Activated CD8-positive, alpha-beta memory T cell treated with anti-CD3 and anti-CD28 coated beads for 1 hour (primary cell): ENCODE measurements at places on chromosomes 1 and 21.

- DNase-seq, result no peak
These were observed 280.0 kb downstream of the NFIA start for GRCh38 chr1:61362351-61362750.

DNA sequence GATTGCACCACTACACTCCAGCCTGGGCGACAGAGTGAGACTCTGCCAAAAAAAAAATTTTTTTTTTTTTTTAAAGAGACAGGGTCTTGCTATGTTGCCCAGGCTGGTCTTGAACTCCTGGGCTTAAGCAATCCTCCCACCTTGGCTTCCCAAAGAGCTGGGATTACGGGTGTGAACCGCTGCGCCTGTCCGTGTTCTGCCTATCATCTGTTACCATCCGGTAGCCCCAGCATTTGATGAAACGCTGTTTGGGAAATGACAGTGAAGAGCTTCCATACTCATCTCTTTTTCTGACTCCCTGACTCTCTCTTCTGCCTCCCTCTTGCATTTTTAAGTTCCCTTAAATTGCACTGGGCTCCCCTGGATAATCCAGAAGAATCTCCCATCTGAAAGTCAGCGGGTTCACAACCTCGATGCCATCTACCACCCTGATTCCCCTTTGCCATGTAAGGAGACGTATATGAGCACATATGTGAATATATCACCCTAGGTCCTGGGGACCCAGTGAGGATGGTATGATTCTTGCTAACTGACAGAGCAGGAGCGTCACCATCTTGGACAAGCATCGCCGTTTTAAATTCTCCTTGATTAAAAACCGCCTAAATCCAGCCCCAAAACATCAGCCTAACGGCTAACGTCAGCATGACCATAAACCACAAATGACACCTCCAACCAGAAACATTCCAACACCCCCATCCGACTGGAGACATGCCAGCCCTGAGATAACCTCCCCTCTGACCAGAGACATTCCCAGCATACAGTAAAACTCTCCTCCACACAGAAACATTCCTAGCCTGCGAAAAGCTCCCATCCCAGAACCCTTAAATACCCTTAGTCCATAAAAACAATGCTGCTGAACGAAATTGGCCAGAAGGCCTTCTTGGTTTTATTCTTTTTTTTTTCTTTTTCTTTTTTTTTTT is 12.4 kb downstream of the TNFRSF8 start:
- DNase-seq, result no peak

DNA sequence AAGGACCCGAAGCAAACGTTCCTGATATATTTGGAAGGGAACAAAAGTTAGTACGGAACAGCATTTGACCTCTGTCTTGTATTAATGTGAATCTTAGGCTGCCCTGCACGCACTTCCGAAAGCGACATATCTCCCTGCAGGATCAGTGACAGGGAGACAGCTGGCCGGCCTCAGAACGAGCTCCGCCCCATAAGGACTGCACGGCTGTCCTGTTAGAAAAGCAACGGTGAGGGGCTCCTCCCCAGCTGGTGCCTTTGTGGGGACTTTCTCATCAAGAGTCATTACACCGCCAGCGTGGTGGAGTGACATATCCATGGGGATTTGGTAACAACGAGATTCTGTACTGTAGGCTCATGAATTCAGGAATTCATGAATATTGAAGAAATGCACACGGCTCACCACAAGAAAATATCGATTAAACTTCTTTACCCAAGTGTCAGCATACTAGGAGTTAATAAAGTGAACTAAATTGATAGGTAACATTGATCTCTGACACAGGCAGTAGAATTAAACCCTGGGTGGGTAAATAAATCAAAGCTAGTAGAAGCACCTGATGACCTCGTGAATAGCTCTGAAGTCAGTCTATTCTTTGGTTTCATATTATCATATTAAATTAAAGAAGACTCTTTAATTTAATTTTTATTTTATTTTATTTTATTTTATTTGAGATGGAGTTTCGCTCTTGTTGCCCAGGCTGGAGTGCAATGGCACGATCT is 8.1 kb upstream of the GREM2 start:
- DNase-seq, result no peak

GRCh38 chr1:111538343-111539025 is 35.1 kb upstream of the ADORA3 start:
- no peak for DNase-seq

GRCh38 chr1:115753361-115753760 is 15.2 kb downstream of the CASQ2 start:
- no peak for DNase-seq

DNA sequence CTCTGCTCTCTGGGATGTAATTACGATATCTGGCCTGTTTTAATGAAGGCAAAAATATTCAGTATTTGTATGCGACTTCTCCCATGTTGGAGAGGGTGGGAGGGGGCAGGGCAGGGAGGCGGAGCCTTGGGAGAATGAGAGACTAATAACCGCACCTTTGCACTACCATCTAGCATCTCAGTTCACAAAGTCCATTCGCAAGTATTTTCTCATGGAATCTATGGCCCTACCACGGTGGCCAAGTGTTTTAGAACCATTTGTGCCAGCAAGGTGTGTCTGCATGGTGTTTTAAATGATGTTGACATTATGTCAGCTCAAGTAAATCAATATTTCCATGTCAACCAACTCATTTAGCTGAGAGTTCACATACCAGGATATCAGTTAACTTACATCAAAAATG is 14.3 kb upstream of the BLACAT1 start:
- no peak for DNase-seq

DNA sequence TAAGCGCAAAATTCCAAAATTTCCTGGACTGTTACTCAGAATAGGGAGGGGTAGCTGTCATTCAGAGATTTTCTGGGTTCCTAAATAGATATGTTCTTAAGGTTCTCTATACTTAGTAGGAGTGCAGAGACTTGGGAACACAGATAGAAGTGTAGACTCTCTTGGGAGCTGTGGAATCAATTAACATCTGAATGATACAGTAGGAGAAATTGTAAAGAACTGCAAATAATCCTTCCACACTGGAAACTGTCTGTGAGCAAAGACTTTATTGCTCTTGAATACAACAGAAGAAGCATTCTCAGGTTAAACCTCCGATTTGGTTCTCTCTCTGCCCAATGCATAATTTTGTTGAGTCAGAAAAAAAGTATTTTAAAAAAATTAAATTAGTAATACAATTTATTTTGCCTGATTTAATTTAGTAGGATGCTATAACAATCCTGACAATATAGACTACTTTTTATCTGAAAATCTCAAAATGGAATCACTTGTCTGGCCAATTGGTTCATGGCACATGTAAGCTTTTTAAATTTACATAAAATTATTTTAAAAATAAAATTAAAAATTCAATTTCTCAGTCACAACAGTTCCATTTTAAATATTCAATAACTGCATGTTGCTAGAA is 1754.3 kb downstream of the PLA2G4A start:
- no peak for DNase-seq

GRCh38 chr1:227893300-227893948 is 54.3 kb downstream of the WNT9A start:
- DNase-seq, result no peak

- no peak for DNase-seq
These were observed 282.6 kb upstream of the C1orf105 start for GRCh38 chr1:172137703-172138454.

DNA sequence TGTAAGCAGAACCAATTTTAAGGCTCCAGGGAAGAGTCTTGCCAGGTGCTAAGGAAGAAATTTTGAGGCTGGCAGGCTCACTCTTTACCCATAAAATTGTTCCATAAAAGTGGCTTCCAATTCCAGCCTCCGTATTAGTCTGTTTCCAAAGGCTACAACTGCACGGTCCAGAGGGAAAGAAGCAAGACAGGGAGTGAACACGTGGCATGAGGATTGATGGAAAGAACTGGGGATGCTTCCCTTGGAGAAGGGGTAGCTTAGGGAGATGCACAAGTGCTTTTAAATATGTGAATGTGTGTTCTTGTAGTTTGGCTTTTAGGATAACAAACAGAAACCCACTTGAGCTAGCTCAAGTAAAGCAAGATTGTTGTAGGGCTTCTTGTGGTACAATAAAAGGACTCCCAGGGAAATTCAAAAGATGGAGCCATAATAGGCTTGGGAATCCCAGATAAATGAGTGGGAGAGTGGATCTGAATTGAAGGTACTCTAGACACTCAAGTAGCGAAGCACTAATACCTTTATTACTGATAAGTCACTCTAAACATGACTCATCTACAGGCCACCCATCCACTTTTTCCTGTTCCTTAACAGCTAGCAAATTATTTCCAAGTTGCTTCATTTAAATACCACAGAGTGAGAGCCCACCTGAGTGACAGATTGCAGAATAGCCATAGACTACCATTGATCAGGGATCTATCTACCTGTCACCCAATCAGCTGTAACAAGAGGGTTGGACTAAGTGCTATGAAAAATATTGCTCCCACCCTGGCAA is 34.8 kb upstream of the NPL start:
- DNase-seq, result no peak

DNA sequence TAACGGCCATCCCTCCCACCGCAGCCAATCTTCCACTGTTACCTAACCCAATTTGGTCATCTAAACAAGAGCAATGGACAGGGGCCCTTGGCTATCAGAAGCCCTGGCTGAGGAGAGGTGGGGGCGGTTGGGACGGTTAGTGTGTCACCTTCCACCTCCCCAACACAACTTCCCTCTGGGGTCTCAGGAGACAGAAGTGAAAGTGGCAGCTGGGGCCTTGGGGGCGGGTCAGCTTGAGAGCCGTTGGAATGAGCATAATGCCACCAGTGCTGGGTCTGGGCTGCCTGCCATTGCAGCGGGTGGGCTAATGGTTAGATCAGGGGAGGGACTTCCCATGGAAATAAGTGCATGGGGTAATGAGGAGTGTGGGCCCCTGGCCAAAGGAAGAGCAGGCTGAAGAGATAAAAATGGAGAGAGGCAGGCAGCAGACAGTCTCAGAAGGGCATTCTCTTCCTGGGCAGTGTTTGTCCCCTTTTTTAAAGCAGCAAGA is 7.9 kb downstream of the MEF2D start:
- DNase-seq, result no peak

- DNase-seq, result no peak
These were observed 17.8 kb upstream of the LAMC2 start for GRCh38 chr1:183168308-183168707.

DNA sequence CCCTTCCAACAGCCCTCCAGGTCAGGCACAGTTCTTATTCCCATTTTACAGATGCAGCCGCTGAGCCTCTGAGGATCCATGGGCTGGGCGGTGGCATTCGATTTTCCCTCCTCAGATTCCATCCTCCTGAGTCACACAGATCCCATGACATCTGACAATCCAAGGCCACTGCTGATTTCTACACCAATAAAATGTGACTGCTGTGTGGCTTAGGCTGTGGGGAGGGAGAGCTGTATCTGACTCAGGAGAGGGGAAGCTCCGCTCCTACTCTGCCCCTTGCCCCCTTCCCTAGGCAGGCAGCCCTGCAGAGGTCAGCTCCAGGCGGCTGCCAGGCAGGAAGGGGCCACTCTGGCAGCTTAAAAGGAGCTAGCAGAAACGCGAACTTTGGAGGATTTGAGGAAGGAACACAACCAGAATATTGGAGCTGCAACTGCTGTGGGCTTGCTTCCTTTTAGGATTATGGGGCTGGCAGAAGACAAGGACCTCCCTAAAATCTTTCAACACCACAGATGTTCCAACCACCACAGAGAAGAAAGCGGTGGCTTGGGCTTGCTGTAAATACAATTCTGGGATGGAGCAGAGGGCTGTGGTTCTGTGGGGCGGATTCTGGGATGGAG is 50.0 kb downstream of the MRPL37 start:
- no peak for DNase-seq

DNA sequence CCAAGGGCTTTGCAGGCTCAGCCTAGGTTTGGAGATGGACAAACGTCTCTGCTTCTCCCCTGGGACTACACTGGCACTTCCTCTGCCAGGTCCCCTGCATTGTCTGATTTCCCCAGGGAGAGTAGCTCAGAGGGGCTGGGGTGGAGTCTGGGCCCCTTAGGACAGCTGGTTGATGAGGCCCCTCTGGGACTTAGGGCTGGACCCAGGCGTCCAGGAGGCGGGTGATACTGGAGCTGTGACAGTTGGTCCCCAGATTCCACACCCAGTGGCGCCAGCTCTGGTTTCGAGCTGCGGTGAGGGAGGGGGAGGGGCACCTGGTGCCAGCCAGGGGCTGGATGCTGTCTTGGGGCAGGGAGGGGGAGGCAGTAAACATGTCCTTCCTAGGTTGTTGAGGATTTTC is 7.4 kb upstream of the MEX3A start:
- DNase-seq, result no peak

DNA sequence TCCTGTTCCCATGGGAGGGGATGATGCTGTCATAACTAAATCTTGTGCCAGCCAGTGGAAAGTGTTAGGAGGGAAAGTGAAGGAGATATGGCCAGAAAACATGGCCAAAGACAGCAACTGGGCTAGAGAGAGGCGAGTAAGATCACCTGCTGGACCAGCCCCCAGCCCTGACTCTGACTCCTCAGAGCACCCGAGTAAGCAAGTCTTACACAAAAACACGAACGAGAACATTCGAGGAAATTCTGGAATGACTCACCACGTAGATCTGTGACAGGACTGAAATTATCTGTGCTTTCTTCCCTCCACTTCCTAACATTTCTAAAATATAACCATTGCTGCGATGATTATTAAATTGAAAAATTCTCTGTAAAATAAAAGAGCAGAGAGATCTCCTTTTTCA is 9.2 kb downstream of the ZNF496 start:
- no peak for DNase-seq

- no peak for DNase-seq
These were observed 19.3 kb downstream of the SH2D2A start for GRCh38 chr1:156797212-156797871.

DNA sequence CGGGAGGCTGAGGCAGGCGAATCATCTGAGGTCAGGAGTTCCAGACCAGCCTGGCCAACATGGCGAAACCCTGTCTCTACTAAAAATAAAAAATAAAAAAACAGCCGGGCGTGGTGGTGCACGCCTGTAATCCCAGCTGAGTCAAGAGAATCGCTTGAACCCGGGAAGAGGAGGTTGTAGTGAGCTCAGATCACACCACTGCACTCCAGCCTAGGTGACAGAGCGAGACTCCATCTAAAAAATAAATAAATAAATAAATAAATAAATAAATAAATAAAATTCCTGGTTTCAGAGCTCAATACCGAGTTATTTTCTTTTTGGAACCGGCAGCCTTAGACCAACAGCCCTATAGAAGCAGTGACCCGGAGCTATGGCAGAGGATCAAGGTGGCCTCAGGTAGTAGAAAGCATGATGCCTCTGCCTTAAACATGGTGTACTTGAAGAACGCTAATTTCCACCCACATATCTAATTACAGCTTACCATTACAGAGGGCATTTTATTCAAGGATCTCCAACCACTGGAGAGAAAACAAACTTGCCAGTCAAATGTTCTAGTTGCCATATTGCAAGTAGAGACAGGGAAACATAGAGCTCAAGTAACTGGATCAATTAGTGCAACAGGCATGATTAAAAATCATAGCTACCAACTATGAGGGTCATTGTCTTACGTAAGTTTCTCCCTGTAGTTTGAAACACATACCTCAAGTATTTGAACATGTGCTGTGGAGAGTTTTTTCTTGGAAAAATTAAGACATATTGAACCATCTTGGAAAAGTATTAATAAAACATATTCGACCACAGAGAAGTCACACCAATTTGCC is 2.0 kb upstream of the ENAH start:
- DNase-seq, result no peak
